ENCODE measurements at places on chromosomes 2 and 18.

DNA sequence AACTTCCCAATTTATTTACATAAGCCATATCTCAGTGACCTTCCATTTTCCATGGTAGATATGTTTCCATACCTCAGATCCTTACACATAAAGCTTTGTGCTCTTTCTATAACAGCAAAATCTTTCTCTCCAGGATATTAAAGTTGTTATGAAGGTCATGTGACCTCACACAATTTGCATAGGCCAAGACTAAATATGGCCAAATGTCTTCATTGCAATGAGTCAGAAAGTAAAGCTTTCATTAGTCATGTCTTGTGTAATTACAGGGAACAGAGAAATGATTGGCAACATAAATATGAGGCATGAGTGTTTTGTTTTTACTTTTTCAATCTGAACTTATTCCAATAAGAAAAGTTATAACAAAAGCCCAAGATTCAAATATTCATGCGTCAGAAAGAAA, 243.5 kb downstream of the ASXL3 start:
- DNase-seq, result no peak

DNA sequence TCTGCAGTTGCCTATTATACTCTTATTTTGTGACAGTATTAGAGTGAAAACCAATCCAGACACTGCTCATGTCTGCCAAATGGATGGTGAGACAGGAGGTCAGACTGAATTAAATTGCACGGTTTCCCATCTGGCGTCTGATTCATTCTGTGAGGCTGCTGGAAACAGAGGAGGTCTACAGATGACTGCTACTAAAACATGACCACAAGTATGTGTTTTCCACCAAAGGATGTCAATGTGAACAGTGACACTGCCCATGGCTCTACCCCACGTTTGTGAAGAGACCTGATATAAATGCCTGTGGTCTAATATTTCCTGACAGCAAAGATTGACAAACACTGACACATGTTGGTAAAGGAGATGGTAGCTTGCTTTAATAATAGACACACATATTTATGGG, 104.3 kb upstream of the ST6GAL2 start:
- no peak for DNase-seq

- no peak for DNase-seq
These were observed 14.4 kb downstream of the CCNT2 start for GRCh38 chr2:134932864-134933526.

DNA sequence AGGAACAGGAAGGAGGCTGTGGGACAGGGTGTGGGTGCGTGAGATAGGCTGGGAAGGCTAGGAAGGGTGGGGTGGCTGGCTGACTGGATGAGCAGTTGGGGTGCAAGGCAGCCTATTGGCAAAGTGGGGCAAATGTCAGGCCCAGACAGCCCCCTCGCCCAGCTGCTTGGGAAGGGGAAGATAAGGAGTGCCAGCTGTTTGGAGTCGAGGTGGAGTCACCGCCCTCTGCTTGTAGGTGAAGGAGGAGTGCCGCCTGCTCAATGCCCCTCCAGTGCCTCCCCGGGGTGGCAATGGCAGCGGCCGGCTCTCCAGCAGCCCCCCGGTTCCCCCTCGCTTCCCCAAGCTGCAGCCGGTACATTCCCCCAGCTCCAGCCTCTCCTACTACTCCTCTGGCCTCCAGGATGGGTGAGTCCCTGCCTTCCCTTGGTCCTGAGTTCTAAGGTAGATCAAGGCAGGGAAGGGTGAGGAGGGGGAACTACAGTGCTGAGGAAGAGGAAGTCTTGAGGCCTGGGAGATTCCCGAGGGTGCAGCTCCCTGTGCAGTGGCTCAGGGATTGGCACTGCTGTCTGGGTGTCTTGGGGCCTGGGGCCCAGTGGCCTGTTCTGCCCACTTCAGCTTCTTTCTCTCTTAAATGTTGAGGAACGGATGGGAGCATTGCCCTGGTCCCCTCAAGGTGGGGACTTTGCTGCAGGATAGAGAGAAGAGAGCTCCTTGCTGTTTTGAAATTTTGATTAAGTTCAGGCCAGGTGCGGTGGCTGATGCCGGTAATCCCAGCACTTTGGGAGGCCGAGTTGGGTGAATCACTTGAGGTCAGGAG, 13.3 kb downstream of the GAREM2 start:
- DNase-seq, result no peak

DNA sequence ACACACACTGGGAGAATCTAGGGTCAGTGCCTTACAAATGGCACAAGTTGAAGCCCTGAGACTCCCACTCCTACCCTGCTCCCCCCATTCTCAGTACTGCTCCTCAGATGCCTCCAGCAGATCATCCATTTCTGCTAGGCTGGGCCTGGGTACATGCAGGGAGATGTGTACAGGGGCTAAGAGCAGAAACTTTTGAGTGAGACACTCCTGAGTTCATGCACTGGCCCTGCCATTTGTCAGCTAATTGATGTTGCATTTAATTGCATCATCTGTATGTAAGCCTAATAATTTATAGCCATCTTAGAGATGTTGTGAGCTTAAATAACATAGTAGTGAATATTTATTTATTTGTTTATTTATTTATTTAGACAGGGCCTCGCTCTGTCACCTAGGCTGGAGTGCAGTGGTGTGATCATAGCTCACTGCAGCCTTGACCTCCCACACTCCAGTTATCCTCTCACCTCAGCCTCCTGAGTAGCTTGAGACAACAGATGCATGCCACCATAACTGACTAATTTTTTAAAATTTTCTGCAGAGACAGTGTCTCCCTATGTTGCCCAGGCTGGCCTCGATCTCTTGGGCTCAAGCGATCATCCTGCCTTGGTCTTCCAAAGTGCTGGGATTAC, 4.8 kb upstream of the CASP8 start:
- no peak for DNase-seq

- no peak for DNase-seq
These were observed 88.3 kb upstream of the MBOAT2 start for GRCh38 chr2:9091811-9092210.

- no peak for DNase-seq
These were observed 74.7 kb upstream of the TLK1 start for GRCh38 chr2:171235262-171235881.

- DNase-seq, result no peak
These were observed 113.7 kb downstream of the CDCA7 start for GRCh38 chr2:173468266-173468793.

GRCh38 chr18:56740645-56741044, 89.5 kb downstream of the WDR7 start:
- DNase-seq, result no peak

DNA sequence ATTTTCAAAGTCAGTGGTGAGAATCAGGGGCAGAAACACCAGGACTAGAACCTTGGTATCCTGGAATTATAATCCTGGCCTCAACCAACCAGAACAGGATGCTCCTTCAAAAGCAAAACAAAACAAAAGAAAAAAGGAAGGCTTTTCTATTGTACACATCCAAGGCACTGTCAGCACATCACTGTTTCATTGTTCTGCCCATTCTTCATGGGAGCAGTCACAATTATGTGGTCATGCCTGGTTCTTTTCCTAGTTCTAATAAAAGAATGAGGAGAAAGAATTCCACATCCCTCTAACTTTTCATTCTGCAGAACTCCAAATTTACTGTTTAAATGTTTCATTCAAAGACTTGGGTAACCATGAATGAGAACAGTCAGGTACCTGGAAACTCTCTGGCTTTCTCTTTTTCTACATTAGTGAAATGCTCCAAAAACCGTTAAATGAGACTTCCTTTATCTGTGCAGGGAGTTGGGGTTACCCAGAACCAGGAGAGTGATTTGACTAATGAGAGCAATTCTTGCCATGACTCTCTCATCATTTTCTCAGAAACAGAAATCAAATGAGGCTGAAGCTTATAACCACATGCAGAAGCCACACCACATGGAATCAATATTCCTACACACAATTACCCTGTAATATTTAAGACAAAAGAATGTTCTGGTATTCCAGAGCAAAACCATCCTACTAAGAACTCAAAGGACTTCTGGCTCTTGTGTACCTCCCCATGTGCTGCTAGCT, 110.9 kb upstream of the CCDC150 start:
- no peak for DNase-seq

DNA sequence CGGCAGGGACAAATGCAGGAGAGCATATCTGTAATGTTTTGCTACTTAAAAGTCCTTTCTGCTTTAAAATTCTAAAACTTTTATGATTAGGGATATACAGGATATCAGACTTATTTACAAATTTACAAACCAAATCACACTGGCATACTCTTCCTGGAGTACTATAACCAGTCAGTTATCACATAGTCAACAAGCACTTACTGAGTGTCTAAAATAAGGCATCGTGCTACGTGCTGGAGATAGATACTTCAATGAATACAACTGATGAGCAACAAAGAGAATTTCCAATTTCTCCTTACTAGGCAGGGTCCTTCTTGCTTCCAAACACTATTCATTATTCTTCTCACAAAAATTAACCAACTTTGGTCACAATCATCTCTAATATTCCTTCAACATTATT, 113.5 kb downstream of the PLEKHM3 start:
- DNase-seq, result no peak

GRCh38 chr2:238331916-238332315, 11.6 kb downstream of the TRAF3IP1 start:
- no peak for DNase-seq

GRCh38 chr2:168703926-168704325, 98.5 kb upstream of the NOSTRIN start:
- no peak for DNase-seq

- no peak for DNase-seq
These were observed 2.9 kb upstream of the KCNG2 start for GRCh38 chr18:79794846-79795245.

- DNase-seq, result no peak
These were observed 85.6 kb downstream of the ZNF804A start for GRCh38 chr2:184683911-184684310.

DNA sequence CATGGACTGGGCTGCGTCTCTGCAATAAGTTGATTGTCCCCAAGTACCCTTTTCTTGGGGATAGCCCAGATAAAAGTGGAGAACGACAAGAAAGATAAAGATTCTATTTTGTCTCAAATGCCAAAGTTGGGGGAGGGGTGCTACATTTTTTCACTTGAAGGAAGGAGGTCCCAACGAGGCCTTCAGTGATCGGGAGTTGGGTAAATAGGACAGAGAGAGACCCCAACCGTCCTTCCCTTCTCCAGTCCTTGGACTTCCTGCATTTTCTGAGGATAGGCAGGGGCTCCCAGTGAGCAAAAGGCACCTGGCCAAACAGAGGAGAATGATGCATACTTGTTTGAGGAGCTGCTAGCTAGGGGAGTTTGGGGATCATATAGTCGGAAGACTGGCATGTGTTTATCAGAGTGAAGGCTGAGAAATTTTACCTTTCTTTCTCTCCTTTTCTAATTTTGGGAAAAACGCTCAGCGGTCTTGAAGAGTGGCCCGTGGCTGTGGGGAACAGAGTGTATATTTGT, 3.5 kb upstream of the EN1 start:
- DNase-seq, result no peak

DNA sequence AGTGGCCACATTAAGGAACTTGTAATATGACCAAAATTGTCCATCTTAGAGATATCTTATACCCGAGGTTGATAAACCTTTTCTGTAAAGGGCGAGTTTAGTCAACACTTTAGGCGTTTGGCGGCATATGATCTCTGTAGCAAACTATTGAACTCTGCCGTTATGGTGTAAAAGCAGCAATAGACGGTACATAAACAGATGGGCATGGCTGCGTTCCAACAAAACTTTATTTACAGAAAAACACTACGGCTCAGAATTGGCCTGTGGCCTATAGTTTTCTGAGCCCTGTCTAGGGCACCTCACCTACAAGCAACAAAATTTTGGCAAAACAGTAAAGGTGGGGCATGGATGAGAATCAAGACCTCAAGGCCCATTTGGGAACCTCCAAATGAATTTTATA, 121.9 kb upstream of the HAAO start:
- no peak for DNase-seq

DNA sequence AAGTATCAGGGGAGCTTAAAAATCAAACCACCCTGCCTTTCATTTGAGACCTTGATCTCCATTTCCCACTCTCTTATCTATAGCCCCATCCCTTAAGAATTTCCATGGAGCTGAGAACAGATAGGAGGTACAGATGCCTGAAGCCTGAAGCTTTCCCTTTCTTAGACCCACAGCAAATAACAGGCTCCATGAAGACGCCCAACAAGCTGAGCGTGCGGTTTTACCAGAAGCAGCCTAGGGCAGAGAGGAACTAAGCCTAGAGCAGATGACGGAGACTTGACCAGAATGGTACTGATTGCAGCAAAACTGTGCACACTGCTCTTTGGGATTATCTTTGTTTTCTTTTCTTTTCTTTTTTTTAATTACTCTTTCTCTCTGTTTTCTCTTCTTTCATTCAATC, 1.7 kb upstream of the ERBB4 start:
- no peak for DNase-seq

- no peak for DNase-seq
These were observed 185.2 kb downstream of the SMAD2 start for GRCh38 chr18:47745227-47745626.

DNA sequence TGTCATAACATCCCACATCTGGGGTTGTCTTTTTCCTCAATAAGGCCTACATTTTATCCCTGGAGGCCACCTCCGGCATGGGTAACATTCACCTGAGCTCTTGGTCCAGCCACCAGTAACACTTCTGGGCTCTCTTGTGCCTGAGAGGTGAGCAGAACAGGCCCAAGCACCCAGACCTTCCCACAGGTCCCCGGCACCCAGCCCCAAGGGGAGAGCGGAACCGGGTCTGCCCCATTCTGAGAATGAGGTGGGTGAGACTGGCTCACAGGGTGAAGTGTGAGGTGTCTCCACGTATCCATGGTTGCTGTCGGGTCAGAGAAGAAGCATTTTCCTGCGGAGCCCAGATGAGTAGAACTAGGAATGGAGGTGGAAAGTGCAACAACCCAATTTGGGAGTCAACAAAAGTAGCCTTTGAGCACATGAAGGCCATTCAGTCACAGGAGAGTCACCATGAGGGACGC, 496.7 kb upstream of the MYT1L start:
- DNase-seq, result no peak

- DNase-seq, result no peak
These were observed 7.7 kb upstream of the SERPINE2 start for GRCh38 chr2:224046752-224047151.

DNA sequence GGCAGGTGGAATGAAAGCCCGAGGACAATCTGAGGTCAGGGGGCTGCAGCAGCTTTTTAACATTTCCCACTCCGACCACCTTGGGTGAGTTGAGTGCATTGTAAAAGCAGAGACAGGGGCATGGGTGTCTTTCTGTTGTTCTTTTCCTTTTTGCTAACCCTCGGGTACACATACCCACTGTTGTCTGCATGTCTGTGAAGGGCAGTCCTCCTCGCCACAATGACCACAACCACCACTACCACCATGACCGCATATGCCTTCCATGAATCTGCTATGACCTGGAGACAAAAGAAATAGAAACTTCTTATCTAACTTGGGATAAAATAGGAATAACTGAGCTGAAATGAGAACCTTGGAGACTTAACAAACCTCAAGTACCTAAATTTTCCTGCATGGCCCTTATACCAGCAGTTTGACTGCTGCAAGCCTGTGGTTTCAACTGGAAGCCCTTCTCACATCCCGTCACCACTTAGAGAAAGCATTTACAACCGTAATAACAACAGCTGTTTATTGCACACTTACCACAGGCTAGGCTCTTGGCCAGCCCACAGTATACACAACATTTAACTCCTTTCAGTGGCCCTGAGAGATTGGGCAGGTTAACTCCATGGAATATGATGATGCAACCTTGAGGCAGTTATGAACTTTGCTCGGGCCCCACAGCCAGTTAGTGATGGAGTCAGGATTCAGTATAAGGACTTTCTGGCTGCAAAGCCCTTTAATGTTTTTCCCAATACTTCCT, 80.3 kb downstream of the GYPC start:
- DNase-seq, result no peak

- DNase-seq, result no peak
These were observed 331.8 kb downstream of the MTX2 start for GRCh38 chr2:176601066-176601465.
